Activated naive CD8-positive, alpha-beta T cell treated with anti-CD3 and anti-CD28 coated beads, Interleukin-2, amount 10 ng/mL, durations not matched to agents 7 days and 5 days (primary cell): ENCODE measurements at places on chromosomes 3 and 15. TPM values are rescaled to one million over a fixed set of nuclear protein-coding genes. Genes with fewer than 3 reads are reported as not detected.

BNC1 gene
- total RNA-seq = not detected

EPHB3 gene
- total RNA-seq = not detected

GOLGA6B gene
- total RNA-seq = not detected

ECE2 gene
- total RNA-seq = not detected

SAMMSON gene
- not detected for total RNA-seq

- DNase-seq = no peak
- no peaks in the 10 kb centered on the region for H3K36me3 ChIP-seq
- no peak overlapping the region for H3K4me3 ChIP-seq
- no peaks in the 10 kb centered on the region for H3K4me1 ChIP-seq
Measured at GRCh38 chr3:18134386-18135059, 290.6 kb downstream of the SATB1 start.

- no peak for DNase-seq
- H3K36me3 ChIP-seq = no peaks in the 10 kb centered on the region
- H3K27ac ChIP-seq = no peak within 1 kb of the TSS
- H3K27me3 ChIP-seq = peaks cover 42% of the 10 kb centered on the region
Measured at GRCh38 chr15:43220991-43221403, at the start of gene EPB42. TSS of gene EPB42 (minus strand) at chr15:43221018. CDS start at chr15:43220825, 193 bp downstream.

DNA sequence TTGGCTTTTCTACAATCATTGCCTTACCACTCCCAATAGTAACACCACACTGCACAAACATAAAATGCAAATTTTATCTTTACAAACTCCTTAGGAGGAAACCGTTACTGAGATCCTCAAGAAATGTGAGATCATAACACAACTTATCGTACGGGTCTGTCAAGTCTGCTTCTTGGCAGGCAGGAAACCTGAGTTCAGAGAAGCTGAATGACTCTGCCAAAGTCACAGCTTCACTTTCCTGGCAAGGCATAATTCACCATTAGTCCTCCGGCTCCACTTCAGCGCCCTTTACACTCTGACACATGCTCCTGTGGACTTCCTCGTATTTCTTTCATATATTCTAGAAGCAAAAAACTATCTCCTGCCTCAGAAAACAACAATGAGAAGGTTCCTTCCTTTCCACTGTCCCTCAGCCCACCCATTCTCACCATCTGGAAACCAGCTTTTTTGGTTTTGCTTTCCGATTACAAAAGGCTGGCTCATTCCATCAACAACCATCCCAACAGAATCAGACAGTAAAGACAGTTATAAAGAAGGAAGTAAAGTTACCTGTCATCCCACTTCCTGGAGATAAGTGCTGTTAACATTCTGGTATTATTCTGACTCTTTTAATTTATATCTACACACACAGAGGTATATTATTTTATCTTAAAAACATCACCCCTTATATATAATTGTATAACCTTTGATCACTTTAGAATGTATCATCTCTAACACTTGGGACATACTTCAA, 223.4 kb downstream of the STT3B start:
- peaks cover 1% of the 10 kb centered on the region for H3K36me3 ChIP-seq
- H3K4me1 ChIP-seq = peaks cover 24% of the 10 kb centered on the region
- peak overlapping the region; percentile 82 for H3K27ac ChIP-seq
- DNase-seq = no peak

- H3K27ac ChIP-seq = peak overlapping the region; percentile 4
- H3K4me3 ChIP-seq = no peak overlapping the region
- no peaks in the 10 kb centered on the region for H3K27me3 ChIP-seq
- peaks cover 39% of the 10 kb centered on the region for H3K36me3 ChIP-seq
- no peak for DNase-seq
Measured at GRCh38 chr3:71022551-71023335, 560.8 kb downstream of the FOXP1 start.

GRCh38 chr3:173913397-173913796, 515.9 kb downstream of the NLGN1 start:
- H3K4me1 ChIP-seq = no peaks in the 10 kb centered on the region
- H3K27me3 ChIP-seq = no peaks in the 10 kb centered on the region
- H3K27ac ChIP-seq = no peak overlapping the region
- DNase-seq = no peak
- no peaks in the 10 kb centered on the region for H3K36me3 ChIP-seq
- H3K4me3 ChIP-seq = no peak overlapping the region

DNA sequence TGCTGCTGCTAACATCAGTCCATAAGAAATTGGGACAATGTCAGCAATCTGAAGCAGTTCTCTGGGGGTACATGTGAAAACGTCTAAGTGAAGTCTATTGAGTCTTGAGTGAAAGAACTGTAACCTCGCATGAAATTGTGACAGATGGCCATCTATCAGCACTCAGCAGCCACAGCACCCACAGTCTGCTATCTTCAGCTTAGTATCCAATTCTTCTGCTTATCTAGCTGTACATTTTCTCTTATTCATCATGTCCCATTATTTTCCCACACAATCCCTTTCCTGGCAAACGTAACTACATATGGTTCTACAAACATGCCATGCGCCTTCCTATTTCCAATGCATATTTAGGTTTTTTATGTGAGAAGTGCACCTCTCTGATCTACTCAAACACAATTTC, 629.7 kb downstream of the NTRK3 start:
- no peaks in the 10 kb centered on the region for H3K27me3 ChIP-seq
- H3K36me3 ChIP-seq = no peaks in the 10 kb centered on the region
- no peaks in the 10 kb centered on the region for H3K4me1 ChIP-seq
- no peak for DNase-seq
- no peak overlapping the region for H3K27ac ChIP-seq

- no peak overlapping the region for H3K4me3 ChIP-seq
- no peak overlapping the region for H3K27ac ChIP-seq
- no peak for DNase-seq
- H3K27me3 ChIP-seq = no peaks in the 10 kb centered on the region
Measured at GRCh38 chr3:34727700-34728099, 911.6 kb upstream of the ARPP21 start.

GRCh38 chr3:122012821-122013220, 9.2 kb downstream of the ILDR1 start:
- DNase-seq = no peak
- H3K36me3 ChIP-seq = no peaks in the 10 kb centered on the region
- peaks cover 30% of the 10 kb centered on the region for H3K27me3 ChIP-seq

DNA sequence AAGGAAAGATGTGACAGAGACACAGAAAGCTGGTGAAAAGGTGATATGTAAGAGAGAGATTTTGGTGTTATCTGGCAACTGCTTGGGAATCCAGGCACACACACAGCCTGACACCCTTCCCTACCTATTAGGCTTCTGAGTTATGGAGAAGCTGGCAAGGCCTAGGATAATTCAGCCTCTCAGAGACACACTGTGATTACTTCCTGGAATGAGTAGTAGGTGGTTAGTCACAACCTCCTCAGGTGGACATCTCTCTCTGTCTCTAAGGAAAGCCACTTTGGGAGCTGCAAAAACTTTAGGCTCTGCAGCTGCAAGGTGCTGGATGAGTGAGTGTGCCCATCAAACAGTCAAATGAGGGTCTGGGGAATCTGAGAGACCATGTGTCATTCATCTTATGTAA, 201.9 kb downstream of the PDCD6IP start:
- DNase-seq = no peak
- no peak overlapping the region for H3K27ac ChIP-seq
- H3K27me3 ChIP-seq = no peaks in the 10 kb centered on the region
- no peaks in the 10 kb centered on the region for H3K4me1 ChIP-seq
- no peak overlapping the region for H3K4me3 ChIP-seq

- DNase-seq = no peak
- peaks cover 5% of the 10 kb centered on the region for H3K27me3 ChIP-seq
- peaks cover 7% of the 10 kb centered on the region for H3K4me1 ChIP-seq
- no peaks in the 10 kb centered on the region for H3K36me3 ChIP-seq
- H3K27ac ChIP-seq = no peak overlapping the region
Measured at GRCh38 chr3:115523458-115523857, 99.9 kb upstream of the GAP43 start.

- DNase-seq = no peak
- H3K36me3 ChIP-seq = no peaks in the 10 kb centered on the region
- no peaks in the 10 kb centered on the region for H3K4me1 ChIP-seq
- H3K27me3 ChIP-seq = peaks cover 22% of the 10 kb centered on the region
- H3K27ac ChIP-seq = no peak overlapping the region
Measured at GRCh38 chr15:32705446-32705845, 12.4 kb upstream of the GREM1 start.

DNA sequence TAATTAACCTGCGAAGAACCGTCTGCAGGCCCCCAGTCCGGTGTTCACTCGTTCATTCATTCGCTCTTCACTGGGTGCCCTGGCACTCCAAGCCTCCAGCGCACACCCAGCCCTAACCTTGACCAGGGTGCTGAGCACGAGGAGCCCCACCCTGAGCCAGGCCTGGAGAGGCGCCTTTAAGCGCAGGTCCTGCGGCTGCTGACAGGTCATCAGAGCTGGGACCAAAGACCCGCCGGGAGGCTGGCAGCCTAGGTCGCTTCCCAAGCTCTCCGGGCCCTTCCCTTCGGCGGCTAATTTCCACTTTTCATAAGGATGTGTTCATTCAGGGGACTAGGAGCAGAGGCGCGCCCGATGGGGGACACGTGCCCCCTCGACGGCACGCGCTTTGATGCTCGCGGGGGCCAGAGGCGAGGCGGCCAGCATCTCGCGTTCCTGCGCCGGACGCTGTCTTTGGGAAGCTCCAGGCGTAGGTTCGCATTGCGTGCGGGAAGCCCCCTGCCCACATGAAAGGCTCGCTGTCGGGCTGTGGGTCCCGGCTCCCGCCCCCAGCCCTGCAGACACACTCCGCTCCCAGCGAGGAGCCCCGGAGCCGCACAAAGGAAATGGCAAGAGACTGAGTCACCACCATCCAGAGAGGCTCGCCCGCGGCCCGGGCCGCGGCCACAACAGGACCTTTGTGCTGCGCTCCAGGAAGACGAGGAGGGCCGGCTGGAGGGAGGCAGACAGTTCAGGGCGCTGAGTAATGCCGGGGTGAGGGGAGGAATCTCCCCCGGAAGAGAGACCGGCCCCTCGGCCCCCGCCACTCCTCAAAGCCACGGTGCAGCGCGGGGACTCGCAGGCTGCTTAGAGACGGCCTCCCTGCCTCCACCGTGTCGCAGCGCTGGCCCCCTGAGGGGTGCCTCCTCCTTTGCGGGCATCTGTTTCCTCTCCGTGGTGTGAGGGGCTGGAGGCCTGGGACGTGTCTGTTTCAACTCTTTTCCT, 266.4 kb upstream of the HES1 start:
- H3K4me1 ChIP-seq = peaks cover 9% of the 10 kb centered on the region
- peak; percentile 37 for DNase-seq
- no peak overlapping the region for H3K27ac ChIP-seq
- peaks cover 27% of the 10 kb centered on the region for H3K27me3 ChIP-seq

DNA sequence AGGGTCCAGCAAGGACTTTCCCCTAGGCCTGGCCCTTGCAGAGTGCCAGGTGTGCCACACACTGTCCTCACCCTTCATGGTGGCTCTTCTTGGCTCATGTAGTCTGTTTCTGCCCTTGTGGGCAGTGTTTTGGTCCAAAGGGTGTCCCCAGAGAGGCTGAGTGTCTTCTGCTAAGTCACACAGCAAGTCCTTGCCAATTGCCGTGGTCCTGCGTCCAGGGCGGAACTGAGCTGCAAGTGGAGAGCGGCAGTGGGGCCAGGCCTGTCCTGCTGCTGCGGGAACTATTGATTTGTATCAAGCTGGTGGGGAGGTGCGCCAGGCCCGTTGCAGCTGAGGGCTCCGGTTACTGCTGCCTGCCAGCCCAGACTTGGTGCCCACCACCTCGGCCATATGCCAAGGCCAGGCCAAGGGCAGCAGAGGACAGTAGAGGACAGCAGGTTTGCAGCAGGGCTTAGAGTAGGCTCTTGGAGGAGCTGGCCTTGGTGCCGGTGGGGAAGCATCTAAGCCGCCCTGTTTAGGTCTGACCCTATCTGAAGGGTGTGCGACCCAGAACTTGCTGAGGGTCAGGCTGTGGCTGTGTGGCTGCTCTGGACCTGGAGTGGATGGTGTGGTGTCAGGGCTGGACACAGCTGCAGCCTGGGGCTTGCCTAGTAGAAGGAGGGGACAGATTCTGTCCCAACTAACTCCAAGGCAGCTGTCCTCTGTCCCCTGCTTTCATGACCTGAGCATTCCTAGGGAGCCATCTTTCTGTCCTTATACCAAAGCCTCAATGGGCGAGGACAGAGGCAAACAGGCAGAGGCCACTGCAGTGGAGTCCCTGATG, 4.5 kb downstream of the AMIGO3 start:
- H3K4me3 ChIP-seq = no peak overlapping the region
- DNase-seq = no peak
- no peaks in the 10 kb centered on the region for H3K27me3 ChIP-seq
- H3K36me3 ChIP-seq = peaks cover 5% of the 10 kb centered on the region
- H3K27ac ChIP-seq = no peak overlapping the region

DNA sequence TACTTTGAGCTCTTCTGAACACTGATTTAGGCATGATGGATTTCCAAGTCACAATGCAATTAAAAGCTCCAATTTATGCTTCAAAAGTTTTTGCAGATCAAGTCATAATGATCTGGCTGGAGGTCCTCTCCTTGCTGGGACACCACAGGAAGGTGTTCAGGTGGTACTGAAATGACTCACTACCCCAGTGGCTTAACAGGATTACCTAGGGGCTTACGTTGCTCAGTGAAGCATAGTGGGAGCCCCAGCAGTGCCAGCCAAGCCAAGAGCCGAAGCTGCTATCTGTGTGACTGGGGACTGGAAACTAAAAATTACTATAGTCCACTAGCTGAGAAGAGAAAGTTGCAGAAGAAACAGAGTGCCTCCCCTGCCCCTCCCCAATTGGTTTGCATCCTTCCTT, 110.1 kb upstream of the LPP start:
- H3K27me3 ChIP-seq = no peaks in the 10 kb centered on the region
- peak overlapping the region; percentile 32 for H3K4me3 ChIP-seq
- no peak overlapping the region for H3K27ac ChIP-seq
- peaks cover 16% of the 10 kb centered on the region for H3K36me3 ChIP-seq

GRCh38 chr3:43017004-43017403, 37.9 kb downstream of the GASK1A start:
- no peak overlapping the region for H3K4me3 ChIP-seq
- DNase-seq = no peak
- H3K36me3 ChIP-seq = peaks cover 4% of the 10 kb centered on the region
- peaks cover 8% of the 10 kb centered on the region for H3K4me1 ChIP-seq

GRCh38 chr3:186640929-186641328, 730 bp downstream of the FETUB start:
- H3K36me3 ChIP-seq = no peaks in the 10 kb centered on the region
- H3K4me1 ChIP-seq = peaks cover 8% of the 10 kb centered on the region
- DNase-seq = no peak
- H3K4me3 ChIP-seq = no peak overlapping the region
- H3K27ac ChIP-seq = no peak overlapping the region
